ENCODE measurements at places on chromosomes 6 and 20.

GRCh38 chr20:46647469-46647868 lies 3.8 kb downstream of the SLC13A3 start:
- no peak for DNase-seq

DNA sequence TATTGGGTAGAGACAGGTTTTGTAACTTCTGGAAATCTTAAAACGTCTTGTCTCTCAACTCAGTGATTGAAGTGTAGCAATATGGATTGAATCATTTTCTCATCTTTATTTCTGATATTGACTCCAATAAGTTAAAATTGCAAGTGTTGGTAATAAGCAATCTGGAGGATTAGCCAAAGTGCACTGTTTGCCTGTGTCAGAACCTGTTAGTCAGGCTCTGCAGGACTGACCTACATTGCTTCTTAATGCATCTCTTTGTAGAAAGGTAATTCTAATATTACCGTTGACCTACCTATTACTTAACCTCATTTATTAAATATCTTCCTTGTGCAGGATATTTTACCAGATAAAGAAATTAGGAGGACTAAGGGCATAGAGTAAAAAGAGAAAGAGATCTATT lies 484.0 kb upstream of the CITED2 start:
- no peak for DNase-seq

DNA sequence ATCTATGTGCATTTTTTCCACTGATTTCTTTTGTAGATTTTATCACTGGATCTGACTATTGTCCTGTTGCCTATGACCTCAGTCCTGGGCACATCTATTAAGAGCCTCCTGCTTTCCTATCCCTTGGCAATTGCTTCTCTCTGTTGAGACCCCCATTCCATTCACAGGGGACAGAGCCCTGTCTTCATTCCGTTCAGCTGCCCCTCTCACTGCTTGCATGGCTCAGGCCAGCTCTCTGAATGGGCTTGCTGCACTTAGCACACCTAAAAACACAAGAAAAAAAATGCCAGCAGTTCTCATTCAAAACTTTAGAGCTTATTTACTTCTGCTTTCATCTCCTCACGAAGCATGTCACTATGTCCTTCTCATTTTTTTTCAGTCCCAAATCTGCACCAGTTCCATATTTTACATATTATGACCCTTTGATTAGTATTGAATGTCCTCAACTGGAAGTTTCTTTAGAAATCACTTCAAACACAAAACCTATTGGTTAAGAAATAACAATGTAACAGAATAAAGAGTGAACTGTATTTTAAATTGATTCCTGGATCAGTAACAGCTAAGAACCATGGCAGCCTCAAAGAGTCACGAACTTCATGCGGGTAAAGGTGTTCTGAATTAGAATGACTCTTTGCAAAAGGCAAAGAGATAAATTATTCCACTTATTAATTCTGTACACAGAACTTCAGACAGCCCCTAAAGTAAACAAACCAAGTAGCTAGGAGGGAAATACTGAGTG lies 616.5 kb downstream of the C6orf118 start:
- DNase-seq = no peak

DNA sequence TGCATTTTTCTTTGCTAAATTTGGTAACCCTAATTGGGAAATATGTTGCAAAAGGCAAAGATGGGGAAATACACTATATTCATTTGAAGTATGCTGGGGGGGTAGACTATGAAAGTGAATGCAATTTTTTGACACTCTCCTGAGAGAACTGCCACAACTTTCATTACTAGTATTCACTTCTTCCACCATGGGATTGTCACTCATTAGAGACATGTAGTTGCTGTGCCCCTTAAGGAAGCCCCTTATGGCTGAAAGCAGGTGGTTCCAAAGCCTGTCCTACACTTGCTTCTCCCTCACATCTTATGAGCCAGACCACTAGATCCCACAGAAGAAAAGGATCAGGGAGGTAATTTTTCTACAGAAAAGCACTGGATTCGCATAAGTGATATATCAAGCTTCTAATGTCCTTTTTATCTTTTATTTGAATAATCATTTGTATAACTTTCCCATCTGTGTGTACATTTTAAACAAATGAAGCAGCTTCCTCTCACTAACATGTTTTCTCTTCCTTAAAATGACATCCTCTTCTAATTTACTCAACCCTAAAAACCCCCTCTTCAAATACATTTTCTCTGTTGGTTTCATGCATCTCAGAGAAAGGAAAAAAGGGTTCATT lies 83.8 kb downstream of the GCLC start:
- DNase-seq = peak; percentile 29

DNA sequence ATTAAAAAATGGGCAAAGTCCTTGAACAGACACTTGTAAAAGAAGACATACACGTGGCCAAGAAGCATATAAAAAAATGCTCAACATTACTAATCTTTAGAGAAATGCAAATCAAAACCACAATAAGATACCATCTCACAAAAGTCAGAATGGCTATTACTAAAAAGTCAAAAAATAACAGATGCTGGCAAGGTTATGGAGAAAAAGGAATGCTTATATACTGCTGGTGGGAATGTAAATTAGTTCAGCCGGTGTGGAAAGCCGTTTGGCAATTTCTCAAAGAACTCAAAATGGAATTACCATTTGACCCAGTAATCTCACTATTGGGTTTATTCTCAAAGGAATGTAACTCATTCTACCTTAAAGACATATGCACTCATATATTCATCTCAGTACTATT lies 166.6 kb downstream of the KHDC1L start:
- DNase-seq = no peak

DNA sequence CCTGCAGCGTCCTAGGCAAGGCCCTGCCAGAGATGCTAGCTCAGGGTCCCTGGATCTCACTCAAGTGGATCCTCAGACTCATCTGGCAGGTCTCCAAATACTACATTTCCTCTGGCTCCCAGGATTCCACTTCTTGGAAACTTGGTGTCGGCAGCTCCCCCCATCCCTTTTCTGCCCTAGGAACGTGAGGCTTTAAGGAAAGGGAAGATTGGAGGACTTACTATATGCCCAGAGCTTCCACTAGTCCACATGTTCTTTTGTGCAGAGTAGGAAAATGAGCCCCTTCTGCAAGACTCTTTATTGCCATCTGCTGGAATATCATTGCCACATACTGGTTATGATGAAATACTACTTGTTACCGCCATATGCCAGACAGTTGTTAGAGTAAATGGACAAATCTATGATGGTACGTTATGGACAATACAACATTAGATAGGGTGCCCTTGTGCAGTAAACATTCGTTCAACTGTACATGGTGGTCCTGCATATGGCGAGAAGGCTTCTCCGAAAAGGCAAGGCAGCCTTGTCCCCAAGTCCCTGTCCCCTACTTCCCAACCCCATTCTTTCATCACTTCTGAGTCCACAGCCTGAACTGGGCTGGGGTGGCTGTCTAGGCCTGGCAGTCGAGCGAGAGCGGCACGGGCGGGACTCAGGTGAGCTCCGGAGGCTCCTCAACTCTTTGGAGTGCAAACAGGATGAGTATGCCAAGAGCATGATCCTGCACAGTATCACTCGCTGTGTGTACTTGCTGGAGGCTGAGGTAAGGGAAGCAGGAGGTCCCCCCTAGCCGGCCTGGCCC lies 780 bp downstream of the ARMC12 start:
- peak; percentile 22 for DNase-seq

GRCh38 chr6:159913375-159913774 lies 22.6 kb downstream of the MAS1 start:
- DNase-seq = no peak

DNA sequence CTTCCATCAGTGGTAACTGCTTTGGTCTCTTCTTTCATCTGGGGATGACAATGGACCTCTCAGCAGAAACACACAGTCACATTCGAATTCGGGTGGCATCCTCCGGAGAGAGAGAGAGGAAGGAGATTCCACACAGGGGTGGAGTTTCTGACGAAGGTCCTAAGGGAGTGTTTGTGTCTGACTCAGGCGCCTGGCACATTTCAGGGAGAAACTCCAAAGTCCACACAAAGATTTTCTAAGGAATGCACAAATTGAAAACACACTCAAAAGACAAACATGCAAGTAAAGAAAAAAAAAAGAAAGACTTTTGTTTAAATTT lies 6.1 kb downstream of the EDN1 start:
- DNase-seq = no peak
